ENCODE measurements at places on chromosomes 12 and 14.

GRCh38 chr14:21142357-21142756 lies 13.5 kb downstream of the OR5AU1 start:
- no peak for DNase-seq

GRCh38 chr12:122989874-122990419 lies 9.5 kb downstream of the ARL6IP4 start:
- no peak for DNase-seq

DNA sequence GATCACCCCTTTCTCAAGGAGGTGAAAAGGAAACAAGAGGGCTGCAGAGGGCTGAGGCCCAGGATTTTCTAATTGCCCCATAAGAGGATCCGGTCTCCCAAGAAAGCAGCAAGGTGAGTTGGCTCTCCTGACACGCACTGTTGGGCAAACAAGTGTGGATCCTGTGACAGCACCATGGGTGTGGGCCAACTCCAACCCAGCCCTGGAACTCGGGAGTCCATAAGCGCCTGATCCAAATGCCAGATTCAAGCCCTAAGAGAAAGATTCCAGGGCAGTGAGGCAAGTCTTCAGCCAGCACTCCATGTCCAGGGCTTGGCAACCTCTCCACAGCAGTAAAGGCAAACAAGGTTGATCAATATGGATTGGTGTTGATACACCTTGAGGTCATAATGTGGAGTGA lies 33.1 kb downstream of the KCNA5 start:
- DNase-seq = no peak

GRCh38 chr12:92543840-92544239 lies 158.9 kb upstream of the PLEKHG7 start:
- no peak for DNase-seq

DNA sequence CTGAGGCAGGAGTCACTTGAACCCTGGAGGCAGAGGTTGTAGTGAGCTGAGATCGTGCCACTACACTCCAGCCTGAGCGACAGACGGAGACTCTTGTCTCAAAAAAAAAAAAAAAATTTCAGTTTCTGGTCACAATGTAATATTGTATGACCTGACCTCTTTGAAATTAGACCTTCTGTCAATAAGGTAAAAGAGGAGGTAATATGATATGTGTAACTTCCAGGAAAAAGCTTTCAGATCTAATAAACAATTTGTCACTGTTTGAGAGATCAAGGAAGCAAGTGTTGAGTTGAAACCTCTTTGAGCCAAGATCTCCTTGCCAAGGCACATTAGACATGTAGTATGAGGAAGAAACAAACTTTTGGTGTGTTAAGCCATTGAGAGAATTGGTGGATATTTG lies 101.7 kb upstream of the ATF7IP start:
- DNase-seq = no peak

DNA sequence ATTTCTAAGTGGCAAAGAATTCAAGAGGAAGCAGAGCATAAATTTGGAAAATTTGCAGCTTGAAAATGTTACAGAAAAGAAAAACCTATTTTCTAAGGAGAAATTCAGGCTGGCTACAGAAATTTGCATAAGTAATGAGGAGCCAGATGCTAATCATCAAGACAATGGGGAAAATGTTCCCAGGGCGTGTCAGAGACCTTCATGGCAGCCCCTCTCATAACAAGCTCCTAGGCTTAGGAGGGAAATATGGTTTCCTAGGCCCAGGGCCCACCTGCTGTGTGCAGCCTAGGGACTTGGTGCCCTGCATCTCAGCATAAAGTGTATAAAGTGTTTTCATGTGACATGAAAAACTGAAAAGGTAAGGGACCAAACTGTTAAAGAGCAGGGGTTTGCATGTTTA lies 1796.3 kb upstream of the FLRT2 start:
- DNase-seq = no peak

GRCh38 chr12:109236257-109236656 lies 72.8 kb downstream of the FOXN4 start:
- no peak for DNase-seq

DNA sequence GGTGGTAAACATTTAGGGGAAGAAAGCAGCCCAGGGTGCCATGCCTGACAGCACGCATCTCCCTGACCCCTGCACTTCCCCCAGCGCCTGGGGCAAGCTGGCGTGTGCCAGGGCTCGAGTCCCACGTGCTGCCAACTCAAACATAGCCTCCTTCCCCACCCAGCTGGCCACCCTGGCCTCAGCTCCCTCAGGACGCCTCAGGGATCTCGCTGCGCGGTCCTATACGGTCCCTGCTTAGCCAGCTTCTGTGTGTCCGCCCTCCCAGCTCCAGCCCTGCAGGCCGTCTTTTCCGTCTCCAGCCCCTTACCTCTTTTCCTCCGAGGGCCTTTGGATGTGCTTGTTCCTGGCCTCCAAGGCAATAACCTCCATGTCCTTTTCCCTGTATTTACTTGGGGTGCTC lies 71.0 kb downstream of the TESC start:
- DNase-seq = no peak

DNA sequence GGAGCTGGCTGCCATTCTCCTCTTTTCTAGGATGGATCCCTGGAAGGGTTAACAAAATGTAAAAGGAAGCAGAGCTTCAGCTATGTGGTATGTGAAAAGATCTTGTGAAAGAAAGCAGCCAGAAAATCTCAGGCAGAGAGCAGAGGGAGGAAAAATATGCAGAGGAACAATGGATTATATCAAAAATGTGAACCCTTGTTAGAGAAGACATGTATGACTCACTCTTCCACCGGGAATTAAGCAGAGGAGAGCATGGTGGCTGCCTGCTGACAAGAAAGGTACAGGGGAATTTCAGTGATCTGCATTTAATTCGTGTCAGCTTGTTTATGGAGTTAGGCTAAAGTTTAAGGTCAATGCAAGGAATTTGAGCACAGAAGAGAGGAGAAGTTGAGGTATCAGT lies 46.3 kb downstream of the KCNA1 start:
- no peak for DNase-seq

DNA sequence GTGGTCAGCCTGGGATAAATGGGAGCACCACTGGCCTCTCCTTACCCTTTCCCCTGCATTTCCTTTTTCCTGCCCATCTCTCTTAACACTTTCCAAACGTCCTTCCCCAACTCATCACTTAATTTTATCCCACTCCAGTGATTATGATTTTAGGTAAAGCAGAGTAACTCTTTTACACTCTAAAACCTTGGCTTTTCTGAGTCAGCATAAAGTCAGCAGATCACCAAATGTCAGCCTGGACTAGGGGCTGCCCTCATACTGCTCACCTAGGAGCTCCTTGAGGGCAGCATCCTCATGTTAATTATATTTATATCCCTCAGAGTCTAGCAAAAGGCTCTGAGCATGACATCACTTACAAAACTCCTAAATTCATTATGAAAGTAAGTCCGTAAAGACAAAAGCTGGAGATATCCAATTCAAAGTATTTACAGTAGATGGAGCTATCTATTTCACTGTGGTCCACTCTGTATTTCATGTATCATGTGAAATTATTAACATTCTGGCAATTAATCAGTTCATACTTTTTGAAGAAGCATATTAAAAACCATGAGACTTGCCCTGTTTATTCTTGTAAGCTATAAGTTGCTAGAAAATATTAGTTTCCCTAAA lies 17.0 kb upstream of the DICER1 start:
- no peak for DNase-seq

- no peak for DNase-seq
Measured at GRCh38 chr12:74537126-74537706, 419 bp upstream of the ATXN7L3B start.

DNA sequence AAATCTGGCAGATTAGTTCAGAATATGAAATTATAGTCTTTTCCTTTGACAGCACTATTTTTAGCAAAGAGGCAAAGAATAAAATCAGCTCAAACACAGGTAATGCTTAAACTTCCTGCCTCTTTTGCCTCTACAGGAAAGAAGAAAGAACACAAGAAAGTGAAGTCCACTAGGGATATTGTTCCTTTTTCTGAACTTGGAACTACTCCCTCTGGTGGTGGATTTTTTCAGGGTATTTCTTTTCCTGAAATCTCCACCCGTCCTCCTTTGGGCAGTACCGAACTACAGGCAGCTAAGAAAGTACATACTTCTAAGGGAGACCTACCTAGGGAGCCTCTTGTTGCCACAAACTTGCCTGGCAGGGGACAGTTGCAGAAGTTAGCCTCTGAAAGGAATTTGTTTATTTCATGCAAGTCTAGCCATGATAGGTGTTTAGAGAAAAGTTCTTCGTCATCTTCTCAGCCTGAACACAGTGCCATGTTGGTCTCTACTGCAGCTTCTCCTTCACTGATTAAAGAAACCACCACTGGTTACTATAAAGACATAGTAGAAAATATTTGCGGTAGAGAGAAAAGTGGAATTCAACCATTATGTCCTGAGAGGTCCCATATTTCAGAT lies 17.4 kb downstream of the TMPO start:
- no peak for DNase-seq

GRCh38 chr14:36583242-36583892 lies 953 bp upstream of the NKX2-8 start:
- DNase-seq = no peak

GRCh38 chr14:38405851-38406635 lies 150.2 kb upstream of the CLEC14A start:
- DNase-seq = no peak

DNA sequence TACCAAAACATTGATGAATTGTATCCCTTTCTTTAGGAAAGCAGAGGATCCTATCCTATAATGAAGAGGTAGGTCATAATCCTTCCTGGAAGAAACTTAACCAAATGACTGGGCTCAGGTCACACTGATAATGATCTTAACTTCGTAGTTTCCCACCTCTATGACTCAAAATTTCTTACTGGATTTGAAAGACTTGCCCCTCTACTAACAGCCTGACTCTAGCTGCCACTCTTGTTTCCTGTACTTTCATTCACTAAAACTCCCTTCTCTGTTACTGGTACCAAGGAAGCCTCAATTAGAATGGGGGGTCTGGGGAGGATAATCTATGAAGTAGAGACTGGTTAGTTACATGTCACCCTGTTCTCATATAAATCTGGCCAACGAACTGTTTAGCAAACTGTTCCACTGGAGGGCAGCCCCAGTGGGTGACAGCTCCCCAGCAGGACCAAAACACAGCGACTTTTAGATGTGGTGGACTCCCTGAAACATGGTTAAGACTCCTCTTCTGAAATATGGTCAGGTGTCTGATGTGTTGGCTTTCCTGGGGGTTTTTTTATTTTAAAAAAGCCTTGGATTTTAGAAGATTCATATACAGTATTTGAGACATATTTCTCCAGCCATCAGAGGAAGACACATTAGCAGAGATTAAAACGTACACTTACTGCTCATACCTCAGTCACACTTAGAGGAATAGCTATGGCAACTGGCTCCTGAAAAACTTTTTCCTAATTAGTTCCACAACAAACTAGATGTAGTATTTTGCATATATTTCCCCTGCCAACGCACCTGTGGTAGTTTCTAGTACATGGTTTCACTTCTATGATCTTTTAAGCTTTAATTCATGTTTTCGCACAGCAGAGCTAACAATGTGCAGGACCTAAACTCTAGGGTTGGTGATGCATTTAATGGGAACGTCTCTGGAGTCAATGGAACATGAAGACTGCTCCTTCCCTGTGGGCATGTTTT lies 72.3 kb downstream of the ACADS start:
- no peak for DNase-seq

GRCh38 chr14:76716285-76716684 lies 45.0 kb upstream of the VASH1 start:
- DNase-seq = no peak

DNA sequence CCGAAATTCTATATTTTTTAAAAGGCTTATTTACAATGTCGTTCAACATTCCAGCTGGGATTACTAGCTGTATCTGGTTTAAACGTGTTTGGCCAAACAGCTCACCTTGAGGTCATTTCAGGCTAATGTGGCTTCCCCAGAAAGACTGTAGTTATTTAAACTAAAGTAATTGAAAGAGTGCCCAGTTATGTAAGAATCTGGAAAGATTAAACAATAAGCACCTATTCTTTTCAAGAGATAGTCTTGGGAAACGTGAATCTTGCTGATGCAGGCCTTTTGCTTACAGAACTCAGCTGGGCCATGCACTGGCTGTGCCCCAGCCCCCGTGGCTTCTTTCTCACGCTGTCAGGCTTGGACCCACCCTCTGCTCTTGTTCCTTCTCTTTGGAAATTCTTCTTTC lies 24.4 kb downstream of the GLRX5 start:
- DNase-seq = no peak

- DNase-seq = no peak
Measured at GRCh38 chr14:101121508-101122139, 218.1 kb upstream of the RTL1 start.

DNA sequence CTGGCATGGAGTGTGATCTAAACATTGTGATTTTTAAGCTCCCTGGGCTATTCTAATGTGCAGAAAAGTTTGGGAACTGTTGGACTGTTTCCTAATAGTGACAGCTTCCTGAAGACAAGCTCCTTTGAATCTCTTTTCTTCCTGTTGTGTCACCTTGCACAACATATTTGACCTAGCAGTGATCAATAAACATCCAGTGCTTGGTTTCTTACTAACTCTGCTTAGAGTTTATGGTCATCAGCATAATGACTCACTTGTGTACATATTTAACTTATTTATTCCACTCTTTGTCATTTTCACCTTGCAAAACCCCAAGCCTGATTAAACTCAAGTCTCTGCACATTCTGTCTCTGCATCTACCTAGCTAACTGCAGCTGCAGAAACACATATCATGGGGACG lies 27.3 kb upstream of the TBC1D30 start:
- DNase-seq = no peak

GRCh38 chr12:76007640-76008039 lies 23.9 kb downstream of the PHLDA1 start:
- no peak for DNase-seq

- DNase-seq = no peak
Measured at GRCh38 chr12:66500841-66501240, 178.0 kb downstream of the GRIP1 start.

GRCh38 chr12:72207079-72207478 lies 65.1 kb upstream of the TRHDE start:
- no peak for DNase-seq

DNA sequence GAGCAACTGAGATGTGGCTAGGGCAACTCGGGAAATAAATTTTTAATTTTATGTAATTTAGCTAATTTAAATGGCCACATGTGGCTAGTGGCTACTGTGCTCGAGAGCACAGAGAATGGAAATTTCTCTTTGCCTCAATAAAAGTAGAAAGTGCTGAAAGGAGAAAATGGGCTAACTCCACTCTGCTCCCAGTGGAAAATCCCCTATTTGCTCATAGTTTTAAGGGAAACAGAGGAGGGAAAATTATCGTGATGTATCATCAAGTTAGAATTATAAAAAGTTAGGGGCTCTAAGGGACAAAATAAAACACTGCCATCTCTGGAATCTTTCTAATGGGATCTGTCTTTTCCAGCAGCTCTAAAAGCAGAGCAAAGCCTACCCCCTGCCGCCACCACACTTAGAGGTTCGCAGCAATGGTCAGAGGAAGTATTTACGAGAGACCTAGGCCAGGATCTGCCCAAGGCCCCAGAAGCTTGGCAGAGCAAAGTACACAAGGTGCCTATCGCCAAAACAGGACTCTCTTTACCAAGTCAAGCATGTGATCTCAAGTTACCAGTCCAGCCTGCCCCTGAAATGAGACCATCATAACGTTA lies 220.7 kb downstream of the PPM1H start:
- DNase-seq = no peak

GRCh38 chr12:48388460-48388859 lies 37.7 kb upstream of the ZNF641 start:
- no peak for DNase-seq

- no peak for DNase-seq
Measured at GRCh38 chr12:56677680-56678079, 10.4 kb downstream of the PTGES3 start.
